ENCODE measurements at places on chromosomes 4 and X. TPM values are rescaled to one million over a fixed set of nuclear protein-coding genes. Genes with fewer than 3 reads are reported as not detected.
A peak's percentile ranks its signal among the peaks of the same experiment; 100 is the strongest.

- DNase-seq = no peak
These were observed 19.9 kb downstream of the DHX15 start for GRCh38 chr4:24564488-24564887.

DNA sequence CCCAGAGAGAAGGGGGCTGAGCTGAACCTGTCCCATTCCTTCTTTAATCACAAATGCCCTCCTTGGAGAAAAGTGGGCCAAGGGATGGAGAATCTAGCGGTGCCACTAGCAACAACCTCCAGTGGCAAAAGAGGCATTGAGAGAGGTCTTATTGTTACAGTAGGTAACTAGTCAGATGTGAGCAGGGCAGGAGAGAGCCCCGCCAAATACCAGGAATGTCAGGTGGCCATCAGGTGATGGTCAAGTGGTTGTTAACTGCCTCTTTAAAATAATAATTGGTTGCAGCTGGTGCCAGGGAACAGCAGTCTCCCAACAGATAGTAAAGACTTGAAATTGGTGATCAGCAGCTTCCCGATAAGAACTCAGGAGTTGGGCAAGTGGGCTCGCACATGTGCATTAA lies 116.1 kb downstream of the EVC2 start:
- no peak for DNase-seq

Gene SLC38A5
- total RNA-seq = 21.7 TPM

DNA sequence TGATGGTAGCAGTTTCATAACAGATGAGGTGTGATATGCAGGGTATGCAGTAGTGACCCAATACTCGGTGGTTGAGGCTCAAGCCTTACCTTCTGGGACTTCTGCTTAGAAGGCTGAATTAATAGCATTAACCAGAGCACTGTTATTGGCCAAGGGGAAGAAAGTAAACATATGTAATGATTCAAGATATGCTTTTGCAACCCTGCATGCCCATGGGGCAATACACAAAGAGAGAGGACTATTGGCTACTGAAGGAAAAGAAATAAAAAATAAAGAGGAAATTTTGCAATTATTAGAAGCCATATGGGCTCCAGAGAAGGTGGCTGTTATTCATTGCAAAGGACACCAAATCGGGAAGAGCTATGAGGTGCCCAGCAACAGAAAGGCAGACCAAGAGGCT lies 8.7 kb downstream of the GAGE10 start:
- no peak for DNase-seq

GRCh38 chrX:136209016-136209738 lies 42.0 kb downstream of the MAP7D3 start:
- DNase-seq = peak; percentile 34
